ENCODE measurements at places on chromosomes 5 and 9.

- peak; percentile 72 for DNase-seq
Measured at GRCh38 chr9:124381170-124381945, 33.9 kb downstream of the PSMB7 start.

- DNase-seq, result peak; percentile 79
Measured at GRCh38 chr5:31021181-31021624, 172.3 kb upstream of the CDH6 start.

- DNase-seq, result no peak
Measured at GRCh38 chr9:115122937-115123336, 5.0 kb upstream of the TNC start.

- DNase-seq, result no peak
Measured at GRCh38 chr5:158832731-158833130, 267.0 kb downstream of the EBF1 start.

GRCh38 chr5:11777096-11777495 lies 127.2 kb downstream of the CTNND2 start:
- DNase-seq, result no peak

GRCh38 chr9:110143485-110143884 lies 64.5 kb downstream of the C9orf152 start:
- DNase-seq, result no peak

GRCh38 chr5:139649082-139649991 lies 1.2 kb downstream of the CXXC5 start:
- DNase-seq, result no peak

DNA sequence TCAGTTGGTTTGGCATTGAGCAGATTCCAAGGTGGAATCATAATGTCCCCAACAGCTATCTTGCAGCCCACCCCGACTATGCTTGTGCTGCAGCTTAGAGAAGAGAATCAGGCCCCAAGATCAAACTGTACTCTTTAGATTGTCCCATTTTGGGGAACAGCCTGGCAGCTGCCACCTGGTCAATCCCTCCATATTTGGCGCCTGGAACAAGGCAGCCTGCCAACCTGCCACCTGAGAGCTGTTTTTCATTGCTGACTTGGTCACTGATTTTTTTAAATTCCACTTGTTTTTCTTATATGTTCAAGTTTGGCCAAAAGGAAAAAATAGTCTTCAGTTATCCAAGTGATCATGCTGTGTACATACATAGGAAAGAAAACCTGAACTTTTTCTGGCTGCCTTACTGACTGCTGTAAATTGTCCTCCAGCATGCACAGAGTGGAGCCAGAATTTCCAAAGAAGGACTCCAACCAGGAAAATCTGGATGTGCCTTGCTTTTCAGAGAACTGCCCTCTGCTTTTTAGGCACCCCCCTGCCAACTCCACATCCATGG lies 504.2 kb downstream of the ENC1 start:
- DNase-seq, result no peak

- peak; percentile 64 for DNase-seq
Measured at GRCh38 chr5:172276214-172276613, 7.3 kb downstream of the UBTD2 start.

- DNase-seq, result peak; percentile 10
Measured at GRCh38 chr5:130836729-130837649, 328.1 kb downstream of the HINT1 start.

DNA sequence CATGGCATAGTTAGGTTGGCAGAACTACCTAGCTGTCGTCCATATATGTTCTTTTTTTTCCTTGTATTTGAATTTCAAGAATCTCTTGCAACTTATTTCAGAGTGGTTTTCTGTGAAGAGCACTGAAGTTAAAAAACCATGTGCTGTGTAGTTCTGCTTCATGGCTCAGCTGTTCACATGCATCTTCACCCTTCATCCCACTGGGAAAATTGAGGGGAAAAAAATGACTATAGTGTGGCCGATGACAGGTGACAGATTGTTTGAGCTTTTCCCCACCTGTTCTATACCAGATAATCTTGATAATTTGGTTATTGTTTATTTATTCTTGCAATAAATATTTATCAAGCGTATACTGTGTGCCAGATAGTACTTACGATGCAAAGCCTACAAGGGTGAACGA lies 77.8 kb downstream of the AOPEP start:
- DNase-seq, result no peak

All from iris pigment epithelial cell (primary cell).